Natural killer cell (primary cell): ENCODE measurements at places on chromosomes 2 and 18.

DNA sequence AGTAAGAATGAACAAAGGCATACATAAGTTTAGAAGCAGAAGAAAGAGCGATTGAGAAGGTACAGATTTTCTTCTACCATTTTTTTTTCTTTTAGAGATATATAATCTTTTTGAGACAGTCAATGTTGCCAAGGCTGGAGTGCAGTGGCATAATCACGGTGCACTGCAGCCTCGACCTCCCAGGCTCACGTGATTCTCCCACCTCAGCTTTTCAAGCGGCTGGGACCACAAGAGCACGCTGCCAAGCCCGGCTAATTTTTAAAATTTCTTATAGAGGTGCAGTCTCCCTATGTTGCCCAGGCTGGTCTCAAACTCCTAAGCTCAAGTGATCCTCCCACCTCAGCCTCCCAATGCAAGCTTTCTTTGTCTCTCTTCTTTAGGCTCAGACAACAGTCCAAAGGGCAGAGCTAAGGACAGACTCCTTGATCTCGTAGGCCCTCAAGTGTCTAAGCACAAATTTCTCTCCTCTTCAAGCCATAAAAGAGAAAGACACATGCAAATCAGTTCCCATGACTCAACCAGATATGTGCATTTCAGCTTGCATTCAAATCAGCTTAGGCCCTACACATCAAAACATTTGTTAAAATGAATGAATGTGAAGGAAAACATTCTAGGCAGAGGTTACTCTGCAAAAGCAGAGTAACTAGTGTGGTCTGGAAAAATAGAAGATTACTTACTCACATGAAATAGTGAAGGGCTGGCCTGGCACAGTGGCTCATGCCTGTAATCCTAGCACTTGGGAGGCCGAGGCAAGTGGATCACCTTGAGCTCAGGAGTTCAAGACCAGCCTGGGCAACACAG lies 18.0 kb downstream of the ITSN2 start:
- no peaks in the 10 kb centered on the region for H3K27me3 ChIP-seq
- peaks cover 14% of the 10 kb centered on the region for H3K4me1 ChIP-seq
- no peak for DNase-seq
- H3K4me3 ChIP-seq = no peak overlapping the region
- no peaks in the 10 kb centered on the region for H3K36me3 ChIP-seq

- H3K27me3 ChIP-seq = peaks cover 3% of the 10 kb centered on the region
- no peak overlapping the region for H3K4me3 ChIP-seq
- no peaks in the 10 kb centered on the region for H3K36me3 ChIP-seq
- H3K4me1 ChIP-seq = peaks cover 13% of the 10 kb centered on the region
- no peak for DNase-seq
- H3K27ac ChIP-seq = no peak overlapping the region
Measured at GRCh38 chr2:232537079-232537478, 2.4 kb upstream of the CHRNG start.

DNA sequence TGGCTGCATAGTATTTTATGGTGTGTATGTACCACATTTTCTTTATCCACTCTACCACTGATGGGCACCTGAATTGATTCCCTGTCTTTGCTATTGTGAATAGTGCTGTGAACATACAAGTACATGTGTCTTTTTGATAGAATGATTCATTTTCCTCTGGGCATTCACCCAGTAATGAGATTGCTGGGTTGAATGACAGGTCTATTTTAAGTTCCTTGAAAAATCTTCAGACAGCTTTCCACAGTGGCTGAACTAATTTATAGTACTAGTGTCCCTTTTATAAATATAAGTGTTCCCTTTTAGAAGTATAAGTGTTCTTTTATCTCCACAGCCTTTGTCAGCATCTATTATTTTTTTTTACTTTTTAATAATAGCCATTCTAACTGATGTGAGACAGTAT lies 303.9 kb upstream of the EPHA4 start:
- H3K27ac ChIP-seq = no peak overlapping the region
- H3K4me1 ChIP-seq = no peaks in the 10 kb centered on the region
- H3K36me3 ChIP-seq = no peaks in the 10 kb centered on the region
- H3K4me3 ChIP-seq = no peak overlapping the region
- no peak for DNase-seq

GRCh38 chr2:240298117-240298790 lies 137.2 kb upstream of the GPC1 start:
- no peaks in the 10 kb centered on the region for H3K27me3 ChIP-seq
- no peak overlapping the region for H3K4me3 ChIP-seq
- no peak for DNase-seq
- no peaks in the 10 kb centered on the region for H3K4me1 ChIP-seq

DNA sequence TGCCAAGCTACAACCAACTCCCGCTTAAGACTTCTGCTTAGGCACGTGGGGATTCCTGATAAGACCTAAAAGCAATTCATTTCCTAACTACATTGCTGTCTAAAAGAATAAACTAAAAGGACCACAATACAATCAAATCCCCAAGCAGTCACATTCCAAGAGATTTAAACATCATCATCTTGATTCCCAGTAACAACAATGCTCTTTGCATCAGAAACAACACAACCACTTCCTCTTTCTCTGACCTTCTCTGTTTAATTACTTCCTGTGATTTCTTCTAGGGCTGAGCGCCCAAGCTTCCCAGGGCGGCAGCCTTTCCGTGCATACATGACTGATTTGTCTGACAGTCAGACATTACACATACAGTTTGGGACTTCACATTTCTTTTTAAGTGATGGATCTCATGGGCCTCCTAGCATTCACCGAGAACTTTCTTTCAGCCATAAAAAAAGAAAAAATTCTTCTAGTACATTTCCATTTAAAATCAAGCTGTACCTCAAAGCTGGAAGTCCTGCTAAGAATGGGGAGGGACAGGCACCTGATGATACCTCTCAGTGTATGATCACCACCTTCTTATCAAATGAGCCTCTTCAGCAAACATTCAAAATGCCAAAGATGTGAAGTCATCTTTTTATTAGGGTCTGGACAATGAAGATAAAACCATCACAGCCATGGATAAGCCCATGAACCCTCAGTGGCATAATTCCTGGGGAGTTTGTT lies 11.5 kb downstream of the SPRED2 start:
- no peaks in the 10 kb centered on the region for H3K36me3 ChIP-seq
- peaks cover 18% of the 10 kb centered on the region for H3K4me1 ChIP-seq
- no peak overlapping the region for H3K4me3 ChIP-seq
- no peak overlapping the region for H3K27ac ChIP-seq

- no peak overlapping the region for H3K4me3 ChIP-seq
- H3K36me3 ChIP-seq = peaks cover 86% of the 10 kb centered on the region
- no peaks in the 10 kb centered on the region for H3K4me1 ChIP-seq
- peak; percentile 46 for DNase-seq
- H3K27me3 ChIP-seq = no peaks in the 10 kb centered on the region
Measured at GRCh38 chr2:11784747-11785610, 38.5 kb downstream of the LPIN1 start.

- H3K4me3 ChIP-seq = no peak overlapping the region
- H3K27me3 ChIP-seq = no peaks in the 10 kb centered on the region
- H3K36me3 ChIP-seq = no peaks in the 10 kb centered on the region
- no peak for DNase-seq
- H3K27ac ChIP-seq = no peak overlapping the region
- H3K4me1 ChIP-seq = no peaks in the 10 kb centered on the region
Measured at GRCh38 chr2:2286592-2286991, 44.5 kb downstream of the MYT1L start.

DNA sequence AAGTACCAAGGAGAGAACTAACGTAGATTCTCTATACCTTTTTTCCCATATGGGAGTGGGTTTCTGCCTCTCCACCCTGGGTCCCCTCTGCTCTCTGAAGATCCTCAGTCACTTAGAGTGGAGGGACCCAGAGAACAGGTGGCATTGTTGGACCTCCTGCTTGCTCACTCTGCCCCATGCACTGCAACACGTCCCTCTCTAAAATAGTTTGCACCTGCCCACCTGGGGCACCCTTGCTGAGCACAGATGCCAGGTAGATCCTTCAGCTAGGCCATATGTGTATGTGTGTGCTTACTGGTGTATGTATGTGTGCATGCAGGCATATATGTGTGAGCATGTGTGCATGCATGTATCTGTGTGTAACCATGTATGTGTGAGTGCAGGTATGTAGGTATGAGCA lies 2.2 kb downstream of the IL36RN start:
- no peak overlapping the region for H3K27ac ChIP-seq
- H3K4me3 ChIP-seq = no peak overlapping the region
- no peak for DNase-seq

GRCh38 chr2:186518291-186518690 lies 32.2 kb downstream of the ZC3H15 start:
- H3K27ac ChIP-seq = no peak overlapping the region
- no peaks in the 10 kb centered on the region for H3K27me3 ChIP-seq
- no peaks in the 10 kb centered on the region for H3K4me1 ChIP-seq
- peaks cover 12% of the 10 kb centered on the region for H3K36me3 ChIP-seq

- no peaks in the 10 kb centered on the region for H3K27me3 ChIP-seq
- H3K27ac ChIP-seq = no peak overlapping the region
- no peak for DNase-seq
- no peak overlapping the region for H3K4me3 ChIP-seq
- H3K36me3 ChIP-seq = no peaks in the 10 kb centered on the region
Measured at GRCh38 chr2:68428746-68429145, 38.3 kb downstream of the FBXO48 start.
